Foreskin keratinocyte (primary cell): ENCODE measurements at places on chromosomes 13 and 19. TPM values are rescaled to one million over a fixed set of nuclear protein-coding genes. Genes with fewer than 3 reads are reported as not detected.

KIR3DL2 gene
- not detected in 2 replicates for polyA plus RNA-seq

SERP2 gene
- 6.7 and 7.7 TPM in 2 replicates for polyA plus RNA-seq

ERFL gene
- 0.03 and 0.08 TPM in 2 replicates for polyA plus RNA-seq

PBX4 gene
- polyA plus RNA-seq = 3.1 and 3.2 TPM in 2 replicates

ACER1 gene
- 0.06 TPM in 1 of 2 replicates, not detected in the other for polyA plus RNA-seq

DNA sequence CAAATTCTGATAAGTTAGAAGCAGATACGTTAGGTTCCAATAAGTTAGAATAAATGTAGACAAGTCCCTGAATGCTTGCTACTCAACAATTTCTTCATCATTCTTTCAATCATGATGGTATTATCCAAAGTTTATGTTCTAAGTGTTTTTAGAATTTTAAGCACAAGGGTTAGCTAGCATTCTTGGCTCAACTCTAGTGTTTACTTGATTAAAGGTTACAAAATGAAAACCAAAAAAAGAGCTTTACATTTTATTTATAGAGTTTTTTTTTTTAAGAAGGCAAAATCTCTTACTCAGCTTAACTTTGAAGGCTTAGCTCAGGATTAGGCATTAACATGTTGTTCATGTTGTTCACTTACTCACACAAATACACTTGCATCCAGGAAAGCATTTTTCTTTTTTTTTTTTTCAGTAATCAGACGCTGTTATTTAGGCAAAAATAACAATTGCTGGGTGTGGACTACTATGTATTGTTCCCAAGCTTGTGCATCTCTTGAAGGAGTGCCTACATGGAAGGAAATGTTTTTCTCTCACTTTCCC, 420.6 kb downstream of the DCT start:
- DNase-seq = no peak

DNA sequence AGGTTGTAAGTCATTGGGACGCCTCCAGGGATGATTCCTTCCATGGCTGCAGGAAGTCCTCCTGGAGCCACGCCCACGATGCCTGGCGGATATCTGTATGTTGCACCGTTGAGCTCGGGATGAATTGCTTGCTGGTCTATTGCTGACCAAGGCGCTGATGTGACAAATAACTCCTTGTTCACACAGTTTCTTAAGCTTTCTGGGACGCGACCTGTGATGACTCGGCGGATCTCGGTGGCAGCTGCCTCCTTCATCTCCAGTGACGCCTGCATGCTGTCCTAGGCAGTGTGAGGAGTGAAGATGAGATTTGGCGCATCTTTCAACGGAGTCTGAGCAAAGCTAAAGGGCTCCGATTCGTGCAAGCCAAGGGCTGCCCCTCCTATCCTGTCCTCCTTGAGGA, 7.6 kb upstream of the ZNF566 start:
- no peak for DNase-seq

DNA sequence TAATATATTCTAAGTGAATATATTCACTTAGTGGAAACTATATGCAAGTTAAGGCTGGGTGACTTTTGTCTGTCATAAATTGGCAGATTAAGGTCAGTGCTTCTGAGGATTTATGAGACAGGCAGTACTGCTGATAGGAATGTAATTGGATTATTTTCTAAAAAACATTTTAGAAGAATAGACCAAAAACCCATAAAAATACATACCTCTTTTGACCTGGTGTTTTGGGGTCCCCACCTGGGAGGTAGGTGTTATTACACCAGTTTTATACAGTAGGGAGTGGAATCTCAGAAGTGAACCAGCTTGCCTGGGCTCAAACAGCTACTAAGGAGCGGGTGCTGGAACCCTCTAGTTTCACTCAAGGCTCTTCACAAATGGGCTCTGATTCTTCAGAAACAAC, 25.3 kb downstream of the COG3 start:
- no peak for DNase-seq

- DNase-seq = no peak
These were observed 47.8 kb downstream of the GADD45B start for GRCh38 chr19:2523630-2524311.
